ENCODE measurements at places on chromosomes 2 and 18. TPM values are rescaled to one million over a fixed set of nuclear protein-coding genes. Genes with fewer than 3 reads are reported as not detected.

Gene COLEC11
- not detected for total RNA-seq

Gene NAB1
- 44.2 TPM for total RNA-seq

DNA sequence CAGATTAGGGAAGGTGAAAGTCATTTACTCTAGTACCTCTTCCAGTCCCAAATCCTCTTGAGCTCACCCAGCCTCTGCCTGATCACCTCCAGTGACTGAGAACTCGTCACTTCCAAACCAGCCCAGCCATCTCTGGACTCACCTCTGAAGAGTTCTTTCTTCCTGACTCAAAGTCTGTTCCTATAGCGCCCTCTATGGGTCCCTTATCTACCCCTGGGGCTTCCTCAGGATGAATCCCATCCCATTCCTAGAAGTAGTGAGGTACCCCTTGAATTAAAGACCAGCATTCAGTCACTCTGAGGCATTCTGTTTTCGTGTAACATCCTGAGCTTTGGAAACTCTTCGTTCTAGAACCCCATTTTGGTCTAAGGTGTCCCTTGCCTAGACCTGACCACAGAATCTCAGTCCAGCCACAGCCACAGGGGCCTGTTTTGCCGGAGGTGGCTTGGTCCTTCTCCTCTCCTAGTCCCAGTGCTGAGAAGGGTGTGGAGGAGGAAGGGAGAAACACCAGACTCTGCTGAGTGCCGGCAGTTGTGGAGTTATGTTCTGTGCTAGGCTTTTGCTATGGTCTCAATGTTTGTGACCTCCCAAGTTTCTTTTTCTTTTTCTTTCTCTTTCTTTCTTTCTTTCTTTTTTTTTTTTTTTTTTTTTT is 32.7 kb downstream of the SIX3 start:
- no peak for DNase-seq
- H3K36me3 ChIP-seq: no peaks in the 10 kb centered on the region
- H3K27me3 ChIP-seq: peaks cover 3% of the 10 kb centered on the region
- H3K4me3 ChIP-seq: no peak overlapping the region
- H3K27ac ChIP-seq: no peak overlapping the region
- peaks cover 11% of the 10 kb centered on the region for H3K4me1 ChIP-seq

DNA sequence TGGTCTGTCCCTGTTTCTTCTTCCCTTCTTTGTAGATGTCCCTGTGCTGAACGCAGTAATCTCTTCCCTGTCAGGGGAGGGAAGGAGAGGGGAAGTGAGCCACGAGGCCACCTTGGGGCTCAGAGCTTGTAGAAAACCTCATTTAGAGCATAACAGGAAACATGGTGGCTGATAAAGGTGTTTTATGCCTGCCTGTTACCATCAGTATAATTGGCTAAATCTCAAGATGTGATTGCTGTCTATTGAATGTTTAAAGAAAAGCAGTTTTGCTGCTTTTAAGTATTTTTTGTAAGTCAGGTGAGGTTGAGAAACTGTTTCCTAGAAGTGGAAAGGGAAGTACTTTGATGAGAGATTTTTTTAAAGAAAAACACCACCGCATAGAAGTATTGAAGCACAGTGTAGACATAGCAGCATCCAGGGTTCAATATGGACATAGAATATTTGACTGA is 59.7 kb upstream of the PDK1 start:
- no peak overlapping the region for H3K27ac ChIP-seq
- DNase-seq: no peak
- H3K4me1 ChIP-seq: no peaks in the 10 kb centered on the region
- H3K4me3 ChIP-seq: no peak overlapping the region

DNA sequence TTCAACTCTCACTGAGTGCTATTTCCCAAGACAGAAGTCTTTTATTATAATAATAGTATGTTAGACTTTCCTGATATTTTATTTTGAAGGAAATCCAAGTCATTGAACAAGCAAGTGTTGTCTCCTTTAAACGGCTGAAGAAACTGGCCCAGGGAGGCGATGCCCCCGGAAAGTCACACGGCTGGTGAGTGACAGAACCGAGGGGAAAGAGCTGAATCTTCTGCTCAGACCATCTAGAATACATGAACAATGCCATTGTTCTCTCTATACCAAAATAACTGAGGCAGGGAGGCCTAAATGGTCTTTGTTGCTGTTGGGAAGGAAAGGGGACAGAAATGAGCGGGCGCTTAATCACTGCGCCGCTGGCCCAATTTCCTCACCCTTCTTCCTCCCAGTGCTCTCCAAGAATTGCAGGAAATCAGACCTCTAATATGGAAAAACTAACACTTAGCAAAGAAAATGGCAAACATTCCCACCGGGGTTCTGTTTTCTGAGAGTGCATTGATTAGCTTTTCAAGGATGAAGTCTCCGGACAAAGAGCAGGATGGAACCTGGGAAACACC is 101.5 kb downstream of the KLF7 start:
- DNase-seq: no peak

Measured in chondrocyte (in vitro differentiated cells).